NCI-H2029 (cell line): ENCODE measurements at places on chromosomes 4 and X.
A peak's percentile ranks its signal among the peaks of the same experiment; 100 is the strongest.

- DNase-seq = no peak
These were observed at the start of gene GSX2 for GRCh38 chr4:54099748-54100574. Gene GSX2 (plus strand): TSS chr4:54100163. CDS start chr4:54100345, 182 bp downstream.

- DNase-seq = no peak
These were observed 34.9 kb downstream of the GNL3L start for GRCh38 chrX:54564936-54565335.

GRCh38 chr4:88659055-88659889 is 38.4 kb downstream of the NAP1L5 start:
- peak; percentile 9 for DNase-seq

DNA sequence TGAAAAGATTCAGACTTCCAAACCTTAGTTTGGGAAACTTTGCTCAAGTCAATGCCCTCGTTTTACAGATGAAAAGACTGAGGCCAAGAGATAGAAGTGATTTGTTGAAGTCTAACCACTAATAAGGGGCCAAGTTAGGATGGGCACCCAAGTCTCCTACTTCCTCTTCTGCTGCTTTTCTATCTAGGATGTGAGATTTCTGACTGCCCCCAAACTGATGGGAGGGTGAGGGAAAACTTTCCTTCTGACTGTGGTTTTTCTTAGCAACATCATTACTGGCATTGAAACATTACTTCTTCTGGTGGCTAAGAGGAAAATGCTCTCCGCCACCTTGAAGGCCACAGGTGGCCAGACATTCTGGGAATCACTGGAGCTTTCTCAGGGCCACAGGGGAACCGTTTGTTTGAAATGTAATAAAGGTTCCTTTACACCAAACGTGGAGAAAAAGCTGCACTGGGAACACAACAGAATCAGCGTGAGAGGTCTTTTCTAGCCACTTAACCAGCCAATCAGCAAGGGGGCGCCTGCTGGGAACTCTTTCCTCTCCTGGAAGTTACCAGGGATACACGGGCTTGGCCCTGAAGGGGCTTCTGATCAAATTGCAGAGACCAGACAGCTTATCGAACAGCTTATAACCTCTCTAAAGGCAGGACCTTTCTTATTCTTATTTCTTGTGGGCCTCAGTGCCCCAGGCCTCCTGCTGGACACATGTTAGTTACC is 115.9 kb upstream of the TEX13D start:
- no peak for DNase-seq

- no peak for DNase-seq
These were observed 359.3 kb downstream of the GRXCR1 start for GRCh38 chr4:43251841-43252240.

GRCh38 chr4:183297675-183298074 is 22.4 kb downstream of the CLDN22 start:
- no peak for DNase-seq

DNA sequence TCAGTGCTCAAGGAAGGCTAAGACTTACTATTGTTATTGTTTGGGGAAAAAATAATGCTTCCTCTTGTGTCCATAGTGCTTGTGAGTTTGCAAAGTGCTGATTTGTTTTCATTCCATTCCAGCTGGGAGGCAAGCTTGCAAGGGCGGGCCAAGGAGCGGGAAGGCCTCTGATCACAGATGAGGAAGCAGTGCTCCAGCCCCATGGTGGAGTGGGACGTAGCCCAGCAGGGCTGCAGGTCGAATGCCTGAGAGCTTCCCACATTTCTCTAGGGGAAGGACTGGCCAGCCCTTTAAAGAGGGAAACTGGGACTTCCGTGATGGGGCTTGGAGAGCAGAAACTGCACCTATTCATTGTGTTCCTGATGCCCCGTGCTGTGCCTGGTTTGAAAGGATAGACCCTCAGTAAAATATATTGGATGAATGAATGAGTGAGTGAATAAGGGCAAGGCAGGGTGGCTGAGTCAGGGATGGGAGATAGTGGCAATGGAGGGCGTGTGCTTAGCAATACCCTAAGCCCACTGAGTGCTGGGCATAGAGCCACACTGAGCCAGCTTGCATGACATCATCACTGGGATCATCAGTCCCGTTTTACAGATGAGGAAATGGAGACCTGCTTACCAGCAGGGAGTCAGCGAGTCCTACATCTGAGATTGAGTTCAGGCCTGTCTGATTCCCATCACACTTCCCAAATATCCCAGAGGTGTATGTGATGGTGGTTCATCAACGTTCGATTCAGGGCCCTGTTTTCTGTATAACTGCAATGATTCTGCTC is 17.9 kb upstream of the NSG1 start:
- DNase-seq = no peak

GRCh38 chr4:93016350-93016749 is 712.6 kb downstream of the GRID2 start:
- no peak for DNase-seq
